GM12865 (cell line): ENCODE measurements at places on chromosomes 6 and 20.

DNA sequence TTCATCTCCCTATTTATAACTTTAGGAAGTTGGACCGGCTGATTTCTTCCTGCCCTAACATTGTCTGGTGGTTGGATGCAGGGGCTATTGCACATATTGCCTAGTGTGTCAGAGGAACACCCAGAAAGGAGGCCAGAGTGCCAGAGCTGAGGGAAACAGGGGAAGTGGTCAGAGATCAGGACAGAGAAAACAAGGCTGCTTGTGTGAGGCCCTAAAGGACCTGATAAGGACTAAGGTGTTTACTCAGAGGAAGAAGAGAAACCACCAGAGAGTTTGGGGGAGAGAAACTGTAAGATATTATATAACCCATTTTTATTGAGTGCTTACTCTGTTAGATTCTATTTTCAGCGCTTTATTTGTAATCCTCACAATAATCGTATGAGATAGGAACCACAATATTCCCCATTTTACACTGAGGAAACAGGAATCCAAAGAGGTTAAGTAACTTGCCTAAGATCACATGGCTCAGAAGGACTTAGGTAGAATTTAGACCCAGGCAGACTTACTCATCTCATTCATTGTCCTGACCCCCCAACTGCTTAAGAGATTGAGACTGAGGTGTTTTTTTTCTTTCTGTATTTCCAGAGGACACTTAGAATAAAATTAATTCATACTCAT is 54.0 kb upstream of the REV3L start:
- peak; percentile 37 for DNase-seq

DNA sequence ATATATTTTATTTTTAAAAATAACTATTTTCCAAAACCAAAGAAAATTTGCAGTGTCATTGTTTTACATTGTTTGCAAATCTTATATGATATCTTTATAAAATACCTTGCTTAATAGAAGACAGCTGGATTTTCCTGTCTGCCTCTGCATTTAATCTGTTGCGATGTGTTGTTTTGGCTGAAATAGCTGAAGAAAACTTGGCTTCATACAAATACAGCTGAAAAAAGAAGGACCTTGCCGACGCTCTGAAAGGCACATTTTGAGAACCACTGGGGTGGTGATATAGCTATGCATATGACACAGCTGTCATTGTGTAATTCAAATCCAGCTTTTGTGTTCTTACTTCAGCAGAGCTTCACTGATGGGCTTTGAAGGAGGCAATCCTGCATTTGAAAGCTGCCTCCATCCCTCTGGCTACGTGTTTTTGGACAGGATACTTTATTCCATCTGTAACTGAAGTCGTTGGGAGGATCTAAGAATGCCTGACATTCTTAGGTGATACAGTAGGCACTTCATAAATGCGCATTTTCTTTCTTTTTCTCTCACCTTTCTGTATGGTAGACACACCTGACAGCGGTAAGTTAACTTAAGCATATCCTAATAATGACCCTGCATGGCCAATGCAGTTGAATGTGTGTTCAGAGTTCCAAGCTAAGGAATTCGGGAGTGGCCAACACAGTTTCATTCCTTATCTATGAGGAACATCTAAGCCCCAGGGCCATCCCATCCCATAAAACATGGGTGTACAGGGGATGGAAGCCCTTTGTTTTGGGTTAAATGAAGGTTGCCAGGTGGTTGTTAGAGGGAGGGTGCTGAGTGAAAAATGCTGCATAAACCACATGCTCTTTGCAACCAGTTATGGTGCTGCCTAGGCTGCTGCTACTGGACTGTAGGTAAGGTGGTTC is 213.0 kb downstream of the TFAP2A start:
- no peak for DNase-seq

DNA sequence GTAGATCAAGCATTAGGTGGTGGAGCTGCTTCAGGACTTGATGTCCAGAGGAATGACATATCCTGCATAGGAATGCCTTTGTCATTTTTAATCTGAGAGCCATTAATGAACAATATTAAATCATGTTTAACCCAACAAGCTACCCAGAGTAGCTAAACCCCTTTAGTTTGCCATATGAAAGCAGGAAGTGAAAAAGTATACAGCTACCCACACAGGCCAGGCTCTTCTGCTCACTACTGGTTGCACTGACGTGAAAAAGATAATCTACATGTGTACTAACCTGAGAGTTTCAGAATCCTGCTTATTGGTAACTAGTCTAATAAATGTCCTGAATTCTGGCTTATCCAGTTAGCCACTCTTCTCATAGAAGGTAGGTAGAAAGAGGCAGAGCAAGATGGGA is 19.9 kb downstream of the GLYATL3 start:
- DNase-seq: peak; percentile 8

DNA sequence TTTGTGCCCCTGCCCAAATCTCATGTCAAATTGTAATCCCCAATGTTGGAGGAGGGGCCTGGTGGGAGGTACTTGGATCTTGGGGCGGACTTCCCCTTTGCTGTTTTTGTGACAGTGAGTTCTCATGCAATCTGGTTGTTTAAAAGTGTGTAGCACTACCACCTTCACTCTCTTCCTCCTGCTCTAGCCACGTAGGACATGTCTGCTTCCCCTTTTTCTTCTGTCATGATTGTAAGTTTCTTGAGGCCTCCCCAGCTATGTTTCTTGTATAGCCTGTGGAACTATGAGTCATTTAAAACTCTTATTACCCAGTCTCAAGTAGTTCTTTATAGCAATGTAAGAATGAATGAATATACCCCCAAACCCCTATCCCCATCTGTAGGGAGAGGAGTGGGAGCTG is 1013.7 kb upstream of the MAP3K7 start:
- DNase-seq: no peak

DNA sequence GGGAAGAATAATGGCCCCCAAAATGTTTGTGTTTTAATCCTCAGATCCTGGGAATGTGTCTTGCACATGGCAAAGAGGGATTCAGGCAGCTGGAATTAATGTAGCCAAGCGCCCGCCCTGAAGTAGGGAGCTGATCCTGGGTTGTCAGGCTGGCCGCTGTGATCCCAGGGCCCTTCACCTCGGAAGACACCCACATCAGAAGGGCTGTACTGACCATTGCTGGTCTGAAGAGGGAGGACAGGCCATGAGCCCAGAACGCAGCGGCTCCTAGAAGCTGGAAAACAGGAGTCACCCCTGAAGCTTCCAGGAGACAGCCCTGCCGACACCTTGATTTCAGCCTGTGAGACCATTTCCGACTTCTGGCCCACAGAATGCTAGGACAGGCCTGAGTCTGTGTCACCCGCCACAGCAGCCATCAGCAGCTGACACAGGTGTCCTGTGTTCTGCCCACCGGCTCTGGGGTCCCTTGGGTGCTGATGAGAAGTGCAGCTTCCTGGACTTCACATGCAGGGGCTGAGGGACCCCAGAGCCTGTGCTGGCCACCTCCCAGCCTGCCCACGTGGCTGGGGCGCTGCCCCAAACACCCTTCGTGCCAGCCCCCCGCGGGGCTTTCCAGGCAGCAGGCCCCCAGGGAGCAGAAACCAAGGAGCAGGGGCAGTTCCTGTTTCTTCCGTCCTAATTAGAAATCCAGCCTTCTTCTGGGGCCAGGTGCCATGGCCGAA is 86.3 kb downstream of the ERMARD start:
- no peak for DNase-seq

GRCh38 chr6:14086701-14087100 is 30.9 kb upstream of the CD83 start:
- DNase-seq: no peak

DNA sequence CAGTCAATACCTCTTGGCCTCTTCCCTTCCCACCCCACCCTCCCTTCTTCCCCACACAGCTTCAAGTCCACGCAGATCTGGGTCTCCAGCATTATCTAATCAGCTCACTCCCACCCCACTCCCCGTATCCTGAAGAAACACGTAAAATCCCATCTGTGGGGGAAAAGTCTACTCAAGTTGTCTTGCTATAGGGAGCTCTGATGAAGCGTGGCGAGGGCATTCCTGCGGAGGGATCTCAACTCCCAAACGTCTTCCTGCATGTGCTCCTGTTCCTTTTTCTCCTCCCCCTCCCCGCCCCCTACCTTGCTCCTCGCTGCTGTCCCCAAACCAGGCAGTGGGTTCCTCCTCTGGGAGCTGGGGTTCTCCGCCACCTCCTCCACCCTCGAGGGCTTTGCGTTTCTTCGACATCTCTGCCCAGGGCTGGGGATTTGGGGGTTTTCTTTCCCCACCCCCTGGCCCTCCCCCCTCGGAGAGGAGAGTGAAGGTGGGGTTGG is 181.8 kb downstream of the TBXT start:
- DNase-seq: no peak

- peak; percentile 57 for DNase-seq
Measured at GRCh38 chr6:137928286-137928685, 61.2 kb downstream of the TNFAIP3 start.

GRCh38 chr20:9407805-9408421 is 106.5 kb upstream of the LAMP5 start:
- DNase-seq: peak; percentile 80

DNA sequence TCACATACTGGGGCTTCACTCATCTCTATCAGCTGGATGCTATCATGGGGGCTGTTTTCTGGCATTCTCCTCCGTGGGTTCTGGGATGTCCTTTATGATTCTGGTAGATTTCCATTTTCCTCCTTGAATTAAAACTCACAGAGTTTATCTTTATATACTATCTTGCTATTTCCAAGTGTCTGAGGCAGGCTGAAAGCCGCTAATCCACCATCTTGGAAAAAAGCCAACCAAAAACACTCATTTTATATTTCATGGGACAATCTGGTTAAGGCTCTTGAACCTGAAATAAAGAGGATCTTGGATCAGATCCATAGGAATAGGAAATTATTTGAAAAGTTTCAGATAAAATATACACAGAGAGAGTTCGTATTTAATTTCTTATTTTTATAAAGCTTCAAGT is 86.0 kb downstream of the AFG1L start:
- no peak for DNase-seq

GRCh38 chr6:140833408-140833807 is 1299.3 kb upstream of the GJE1 start:
- no peak for DNase-seq

GRCh38 chr6:34610819-34611477 is 54.8 kb upstream of the SPDEF start:
- no peak for DNase-seq

DNA sequence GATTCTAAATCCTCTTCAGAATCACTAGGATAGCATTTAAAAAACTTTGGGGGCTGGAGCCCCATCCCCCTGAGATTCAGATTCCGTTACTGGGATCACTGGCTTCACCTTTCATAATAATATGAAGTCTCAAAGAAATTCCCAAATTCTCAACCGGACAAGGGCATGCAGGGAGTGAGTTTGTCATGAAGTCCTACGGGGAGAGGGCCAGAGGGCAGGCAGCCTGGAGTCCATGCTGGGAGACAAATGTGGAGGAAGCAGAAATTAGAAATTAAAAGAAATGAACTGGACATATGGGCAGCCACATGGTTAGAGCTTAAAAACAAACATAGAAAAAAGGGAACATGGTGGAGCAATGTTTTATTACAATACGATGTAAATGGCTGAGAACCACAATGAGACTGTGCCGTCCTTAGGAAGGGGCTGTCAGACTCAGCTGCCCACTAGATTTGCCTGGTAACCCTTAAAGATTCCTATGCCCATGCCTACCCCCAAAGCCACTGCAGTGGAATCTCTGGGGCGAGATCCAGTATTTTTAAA is 142.6 kb downstream of the CEBPB start:
- DNase-seq: no peak

DNA sequence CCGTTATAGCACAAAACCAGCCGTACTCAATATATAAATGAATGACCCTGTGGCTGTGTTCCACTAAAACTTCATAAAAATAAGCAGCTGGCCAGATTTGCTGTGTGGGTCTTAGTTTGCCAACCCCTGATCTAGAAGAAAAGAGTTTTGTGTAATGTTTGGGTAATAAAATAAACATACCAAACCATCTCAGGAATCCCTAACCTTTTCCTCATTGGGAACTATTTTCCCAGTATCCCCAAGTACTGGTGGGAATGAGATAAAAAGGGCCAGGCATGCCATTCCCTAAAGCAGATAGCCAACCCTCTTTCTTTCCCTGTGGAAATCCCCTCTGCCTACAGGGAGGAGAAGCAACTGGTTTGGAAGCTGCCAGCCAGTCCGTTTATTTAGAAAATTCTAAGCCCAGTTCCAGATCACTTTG is 169.1 kb upstream of the AKAP12 start:
- no peak for DNase-seq

DNA sequence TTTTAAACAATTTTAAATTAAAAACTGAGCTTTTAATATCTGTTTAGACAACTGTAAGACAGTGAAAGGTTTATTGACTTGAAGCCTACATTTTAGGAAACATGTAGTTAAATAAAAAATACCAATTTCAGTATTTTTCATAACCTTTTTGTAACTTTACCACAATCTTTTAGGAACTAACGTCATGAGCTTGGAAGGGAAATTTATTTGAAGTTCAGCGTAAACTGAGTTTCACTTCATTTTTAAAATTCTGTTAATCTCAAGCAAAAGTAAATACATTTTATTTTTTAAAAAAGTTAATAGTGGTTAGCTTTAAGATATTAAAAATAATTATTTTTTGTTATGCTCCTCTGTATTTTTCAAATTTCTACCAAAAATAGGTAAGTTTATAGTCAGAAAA is 5.5 kb downstream of the CST7 start:
- no peak for DNase-seq

DNA sequence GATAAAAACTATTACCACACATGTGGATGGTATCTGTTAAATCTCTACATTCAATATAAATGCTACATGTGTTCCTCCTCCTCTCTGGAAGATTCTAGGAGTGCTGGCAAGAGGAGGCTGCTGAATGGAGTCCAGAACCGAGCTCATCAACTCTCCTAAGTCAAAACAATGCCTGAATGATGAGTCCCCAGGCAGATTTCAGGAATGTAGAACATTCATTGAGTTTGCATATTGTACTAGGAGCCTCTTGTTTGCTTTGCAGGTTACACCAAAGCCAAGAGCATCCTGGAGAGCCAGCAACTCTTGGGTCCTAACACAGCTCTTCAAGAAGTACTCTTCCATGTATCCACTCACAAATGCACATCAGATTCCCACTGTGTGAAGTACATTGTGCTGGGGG is 117.6 kb upstream of the UST start:
- no peak for DNase-seq

GRCh38 chr6:14828201-14828611 is 417.7 kb upstream of the JARID2 start:
- DNase-seq: no peak

- DNase-seq: no peak
Measured at GRCh38 chr20:47282864-47283263, 73.6 kb downstream of the ZMYND8 start.

DNA sequence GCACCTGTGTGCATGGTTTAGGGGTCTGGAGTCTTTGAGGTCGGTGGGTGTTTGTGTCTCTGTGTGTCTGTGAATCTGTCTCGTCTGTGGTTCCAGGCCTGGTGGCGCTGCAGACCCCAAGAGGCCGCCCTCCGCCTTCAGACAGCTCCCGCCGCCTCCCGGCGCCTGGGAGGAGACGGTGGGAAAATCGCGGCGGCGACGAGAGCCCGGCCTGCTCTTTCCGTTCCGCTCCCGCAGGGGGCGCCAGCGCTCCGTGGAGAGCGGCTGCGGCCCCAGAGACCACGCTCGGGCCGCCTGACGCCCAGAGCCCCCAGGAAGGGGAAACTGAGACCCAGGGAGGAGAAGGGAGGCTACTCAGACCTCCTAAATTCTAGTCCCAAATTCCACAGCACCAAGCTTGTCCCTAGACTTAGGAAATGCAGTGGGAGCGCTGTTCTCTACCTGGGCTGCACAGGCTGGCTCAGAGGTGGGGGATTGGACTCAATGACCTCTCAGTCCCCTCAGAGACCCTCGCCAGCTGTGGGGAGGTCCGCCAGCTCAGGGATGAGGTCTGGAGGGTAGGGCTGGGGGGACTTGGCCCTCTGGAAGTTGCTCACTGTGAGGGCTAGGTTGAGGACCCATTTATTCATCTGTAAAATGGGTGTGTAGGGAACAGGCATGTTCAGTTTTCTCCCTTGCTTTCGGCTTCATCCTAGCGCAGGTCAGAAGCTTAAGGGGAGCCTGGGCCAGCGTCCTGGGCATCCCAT is 36.9 kb upstream of the BLCAP start:
- DNase-seq: peak; percentile 28
